ENCODE measurements at places on chromosomes 7 and 10. TPM values are rescaled to one million over a fixed set of nuclear protein-coding genes. Genes with fewer than 3 reads are reported as not detected.

The GPER1 gene
- 0.25 TPM for total RNA-seq

The IKZF1 gene
- not detected for total RNA-seq

The EBLN1 gene
- total RNA-seq = 0.17 TPM

The IQUB gene
- 1.1 TPM for total RNA-seq

The COBL gene
- not detected for total RNA-seq

The CAMK2B gene
- 0.49 TPM for total RNA-seq

The PNLIPRP2 gene
- total RNA-seq = not detected

The NODAL gene
- not detected for total RNA-seq

The TRIL gene
- total RNA-seq = 0.44 TPM

The PGAM2 gene
- total RNA-seq = 1.2 TPM

The ACSM6 gene
- total RNA-seq = not detected

The KIF11 gene
- total RNA-seq = 35.0 TPM

The SPDYE9 gene
- not detected for total RNA-seq

The PCGF6 gene
- total RNA-seq = 26.6 TPM

The RBM17 gene
- total RNA-seq = 15.5 TPM

The CD36 gene
- 9.4 TPM for total RNA-seq
